ENCODE measurements at places on chromosomes 16 and 17.

DNA sequence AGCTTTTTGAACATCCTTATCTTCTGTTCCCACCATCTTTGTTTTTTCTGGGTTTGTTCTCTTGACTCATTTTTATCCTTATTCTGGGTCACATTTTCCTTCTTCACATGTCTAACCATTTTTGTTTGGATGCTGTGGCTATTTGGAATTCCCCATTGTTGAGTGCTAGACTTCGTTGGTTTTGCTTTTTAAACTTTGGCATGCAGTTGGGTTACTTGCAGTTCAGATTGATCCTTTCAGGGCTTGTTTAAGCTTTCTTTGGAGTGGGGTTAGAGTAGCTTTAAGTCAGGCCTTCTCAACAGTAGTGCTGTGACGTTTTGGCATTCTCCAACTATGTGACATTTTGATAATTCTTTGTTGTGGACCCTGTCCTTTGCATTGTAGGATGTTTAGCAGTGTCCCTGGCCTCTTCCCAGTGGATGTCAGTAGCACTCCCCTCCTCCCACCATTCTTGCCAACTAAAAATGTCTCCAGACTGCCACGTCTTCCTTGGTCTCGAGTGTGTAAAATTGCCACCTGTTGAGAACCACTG is 21.1 kb downstream of the PRMT7 start:
- no peak for DNase-seq

DNA sequence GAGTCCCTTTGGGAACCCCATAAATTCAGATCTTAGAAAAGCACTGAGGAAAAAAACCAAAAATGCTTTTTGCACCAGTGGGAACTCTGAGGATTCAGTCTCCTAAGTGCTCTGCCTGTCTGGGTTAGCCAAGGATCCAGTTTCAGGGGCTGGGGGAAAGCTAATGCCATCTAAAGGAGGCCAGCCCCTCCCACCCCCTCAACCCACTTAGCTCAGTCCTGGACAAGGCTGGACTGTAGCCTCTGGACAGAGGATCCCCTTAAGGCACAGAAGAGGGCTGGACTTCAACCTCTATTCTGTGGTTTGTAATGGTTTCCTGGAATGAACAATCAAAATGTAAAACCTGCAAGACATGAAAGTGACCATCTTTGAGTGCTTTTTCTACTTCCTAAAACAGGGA is 356.1 kb upstream of the ZFHX3 start:
- no peak for DNase-seq

- DNase-seq: no peak
Observed at GRCh38 chr17:44840936-44841335, 6.7 kb upstream of the HIGD1B start.

- DNase-seq: no peak
Observed at GRCh38 chr17:74786431-74787055, 10.4 kb upstream of the NAT9 start.

DNA sequence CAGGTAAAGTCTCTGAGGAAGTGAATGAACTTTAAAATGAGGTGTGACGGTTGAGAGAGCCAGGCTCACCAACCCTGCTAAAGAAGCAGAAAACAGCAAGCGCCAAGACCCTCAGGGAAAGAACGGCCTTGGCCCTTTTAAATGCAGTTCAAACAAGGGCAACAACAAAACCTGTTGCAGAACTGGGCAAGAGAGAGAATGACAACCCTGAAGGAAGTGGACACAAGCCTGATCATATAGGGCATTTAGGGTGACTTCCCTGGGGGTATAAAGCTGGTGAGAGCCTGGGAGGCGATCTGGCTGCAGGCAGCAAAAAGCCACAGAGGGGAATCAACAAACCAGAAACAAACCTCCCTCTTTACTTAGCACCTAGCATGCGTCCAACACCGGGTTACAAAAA is 1.0 kb downstream of the CPPED1 start:
- DNase-seq: no peak

Measured in GM13976 (cell line).